ENCODE measurements at places on chromosomes 11 and 22. TPM values are rescaled to one million over a fixed set of nuclear protein-coding genes. Genes with fewer than 3 reads are reported as not detected.

Gene RPS19BP1
- 31.8 TPM for total RNA-seq

Gene LSP1
- total RNA-seq: 6.2 TPM

Gene THRSP
- 92.0 TPM for total RNA-seq

Gene UBQLNL
- not detected for total RNA-seq

- H3K4me1 ChIP-seq: no peaks in the 10 kb centered on the region
- H3K27me3 ChIP-seq: no peaks in the 10 kb centered on the region
- no peak overlapping the region for H3K4me3 ChIP-seq
- H3K27ac ChIP-seq: no peak overlapping the region
Observed at GRCh38 chr11:19810852-19811251, 98.2 kb downstream of the NAV2 start.

DNA sequence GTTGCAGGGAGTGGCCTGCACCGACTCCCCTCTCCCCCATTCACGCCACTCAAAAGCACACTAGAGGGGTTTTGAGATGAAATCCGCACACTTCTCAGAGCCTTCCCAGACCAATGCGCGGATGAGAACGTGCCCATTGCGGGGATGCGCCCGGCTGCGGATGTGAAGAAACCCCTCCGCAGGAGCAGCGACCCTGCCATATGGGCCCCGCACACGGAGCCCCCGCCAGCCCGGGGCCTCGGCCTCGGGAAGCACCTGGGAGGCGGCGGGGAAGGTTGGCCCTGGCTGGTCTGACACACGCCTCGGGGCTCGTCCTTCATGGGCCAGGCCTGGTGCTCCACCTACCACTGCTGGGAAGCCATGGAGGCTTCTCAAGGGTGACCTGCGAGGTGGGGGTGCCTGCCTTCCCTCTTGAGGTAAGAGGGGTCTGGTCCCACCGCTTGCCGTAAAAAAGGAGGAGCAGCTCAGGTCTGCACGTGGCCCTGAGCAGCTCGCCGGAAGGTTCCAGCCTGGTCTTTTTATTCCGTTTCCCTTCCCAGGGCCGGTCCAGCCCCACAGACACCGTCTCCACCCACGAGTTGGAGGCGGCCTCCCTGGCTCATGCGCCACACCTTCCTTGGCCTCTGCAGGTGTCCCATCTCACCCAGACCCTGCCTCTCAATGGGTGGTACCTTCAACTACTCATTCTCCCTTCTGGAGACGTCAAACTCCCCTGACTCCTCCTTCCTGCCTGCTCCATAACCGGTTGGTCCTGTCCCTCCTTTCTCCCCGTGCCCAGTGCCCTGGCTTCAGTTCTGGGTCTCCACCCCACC is 39.4 kb downstream of the TRMU start:
- no peaks in the 10 kb centered on the region for H3K27me3 ChIP-seq
- no peak overlapping the region for H3K27ac ChIP-seq
- no peaks in the 10 kb centered on the region for H3K4me1 ChIP-seq
- H3K4me3 ChIP-seq: no peak overlapping the region
